ENCODE measurements at places on chromosomes 1 and 21.

DNA sequence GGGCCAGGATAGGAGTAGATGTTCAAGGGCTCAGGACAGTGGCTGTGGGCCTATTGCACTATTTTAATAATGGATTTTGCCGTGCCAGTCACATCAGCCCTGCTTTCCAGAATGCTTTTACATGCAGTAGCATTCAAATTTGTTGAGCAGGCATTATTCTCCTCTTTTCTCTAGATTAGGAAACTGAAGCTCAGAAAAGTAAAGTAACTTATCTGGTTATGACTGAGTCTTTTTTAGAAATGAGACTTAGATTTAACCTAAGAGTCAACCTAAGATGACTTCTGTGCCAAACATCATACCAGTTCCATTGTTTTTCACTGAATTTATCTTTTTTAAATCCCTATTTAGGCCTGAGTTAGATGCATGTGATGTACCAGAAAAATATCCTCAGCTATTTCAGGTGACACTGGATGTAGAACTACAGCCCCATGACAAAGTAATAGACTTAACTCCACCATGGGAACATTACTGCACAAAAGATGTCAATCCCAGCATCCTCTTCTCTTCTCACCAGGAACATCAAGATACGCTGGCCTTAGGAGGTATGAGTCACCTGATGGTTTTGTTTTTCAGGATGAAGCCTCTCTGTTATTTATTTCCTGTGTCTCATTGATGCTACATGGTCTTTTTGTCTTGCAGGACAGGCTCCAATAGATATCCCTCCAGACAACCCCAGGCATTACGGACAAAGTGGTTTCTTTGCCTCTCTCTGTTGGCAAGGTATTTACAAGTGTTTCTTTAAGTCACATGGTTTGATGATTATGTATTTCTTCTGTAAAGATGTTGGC is 31.4 kb upstream of the LEPR start:
- DNase-seq, result no peak

GRCh38 chr1:30818568-30819243 is 61.1 kb upstream of the LAPTM5 start:
- DNase-seq, result no peak

DNA sequence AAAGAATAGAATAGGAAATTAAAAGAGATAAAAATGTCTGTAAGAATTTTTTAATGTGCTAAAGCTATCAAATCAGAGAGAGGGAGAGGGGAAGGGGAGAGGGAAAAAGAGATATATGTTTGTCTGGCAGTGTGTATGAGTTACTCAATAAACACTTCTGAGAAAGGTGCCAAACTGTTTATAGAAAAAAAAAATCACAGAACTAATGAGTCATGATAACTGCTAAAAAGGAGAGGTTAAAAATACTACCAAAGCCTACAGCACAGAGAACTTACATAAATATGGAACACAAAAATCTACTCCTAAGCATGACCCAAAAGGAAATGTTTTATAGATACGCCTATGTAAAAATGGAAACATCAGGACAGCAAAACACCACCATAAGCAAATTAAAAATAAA is 45.4 kb downstream of the SELENOF start:
- DNase-seq, result no peak

GRCh38 chr1:53968125-53968513 is 22.0 kb downstream of the LRRC42 start:
- no peak for DNase-seq

DNA sequence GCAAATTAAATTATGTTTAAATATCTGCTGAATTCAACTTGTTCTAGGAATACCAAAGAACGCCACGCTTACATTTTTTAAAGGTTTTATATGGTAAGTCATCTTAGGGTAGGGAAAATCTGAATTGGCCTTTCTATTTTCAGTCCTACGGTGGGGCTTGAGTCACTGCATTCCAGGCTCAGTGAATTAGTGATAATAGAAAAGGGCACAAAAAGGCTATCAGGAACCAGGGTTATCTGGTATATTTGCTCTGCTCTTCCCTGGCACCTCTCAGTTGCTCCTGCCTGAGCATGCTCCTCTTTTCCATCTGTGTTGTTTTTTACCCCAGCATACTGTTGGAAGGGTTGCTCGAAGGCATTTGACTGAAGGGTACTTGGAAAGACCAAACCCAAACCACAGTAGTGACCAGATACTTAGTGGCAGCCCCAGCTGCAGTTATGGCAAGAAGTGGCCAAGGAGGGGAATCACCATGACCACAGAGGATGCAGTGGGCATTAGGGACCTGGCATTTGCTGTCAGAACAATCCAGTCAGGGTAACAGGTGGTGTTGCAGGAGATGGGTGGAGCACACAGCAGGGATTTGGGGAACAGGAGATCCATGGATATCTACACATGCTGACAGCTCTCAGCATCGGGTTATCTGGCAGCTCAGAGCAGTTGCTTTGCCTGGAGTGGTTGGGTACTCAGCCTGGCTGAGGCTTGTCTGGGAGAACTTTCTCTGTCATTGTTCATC is 2.3 kb downstream of the OVAAL start:
- no peak for DNase-seq

Measured in NCI-H1436 treated with DMSO at 0.1 percent for 48 hours (cell line).